ENCODE measurements at places on chromosomes 7 and 10.

DNA sequence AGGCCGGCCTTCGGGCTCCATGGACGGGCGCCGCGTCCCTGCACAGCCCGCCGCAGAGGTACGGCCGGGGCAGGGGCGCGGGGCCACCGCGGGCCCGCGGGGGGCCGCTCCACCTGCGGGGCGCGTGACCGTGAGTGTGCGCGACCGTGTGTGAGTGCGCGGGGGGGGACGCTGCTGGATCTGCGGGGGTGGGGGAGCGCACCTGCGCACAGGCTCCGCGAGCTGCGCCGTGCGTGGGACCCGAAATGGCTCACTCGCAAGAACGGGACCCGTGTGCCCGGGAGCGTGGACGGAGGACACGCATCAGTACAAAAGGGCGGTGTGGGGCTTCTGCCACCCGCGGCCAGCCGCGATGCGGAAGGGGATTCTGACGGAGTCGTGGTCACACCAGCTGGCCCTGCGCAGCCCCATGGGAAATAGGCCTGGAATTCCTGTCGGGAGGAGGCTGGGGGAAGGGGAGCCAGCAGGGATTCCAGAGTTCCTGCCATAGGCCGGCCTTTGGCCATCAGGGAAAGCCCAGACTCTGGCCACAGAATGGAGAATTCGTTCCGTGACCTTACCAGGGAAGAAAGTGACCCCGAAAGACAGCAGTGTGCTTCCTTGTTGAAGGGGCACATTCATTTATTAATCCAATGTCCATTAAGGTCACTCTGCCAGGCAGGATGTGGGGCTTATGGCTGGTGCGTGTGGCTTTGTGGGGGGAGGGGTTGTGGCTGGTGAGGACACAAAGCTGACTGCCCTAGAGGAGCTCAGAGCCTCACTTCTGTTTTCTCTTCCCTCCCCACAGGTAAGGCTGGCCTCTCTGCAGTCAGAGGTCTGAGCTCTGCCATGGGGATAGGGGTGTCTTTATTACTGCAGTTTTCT lies 494 bp downstream of the REPIN1 start:
- no peak for DNase-seq

DNA sequence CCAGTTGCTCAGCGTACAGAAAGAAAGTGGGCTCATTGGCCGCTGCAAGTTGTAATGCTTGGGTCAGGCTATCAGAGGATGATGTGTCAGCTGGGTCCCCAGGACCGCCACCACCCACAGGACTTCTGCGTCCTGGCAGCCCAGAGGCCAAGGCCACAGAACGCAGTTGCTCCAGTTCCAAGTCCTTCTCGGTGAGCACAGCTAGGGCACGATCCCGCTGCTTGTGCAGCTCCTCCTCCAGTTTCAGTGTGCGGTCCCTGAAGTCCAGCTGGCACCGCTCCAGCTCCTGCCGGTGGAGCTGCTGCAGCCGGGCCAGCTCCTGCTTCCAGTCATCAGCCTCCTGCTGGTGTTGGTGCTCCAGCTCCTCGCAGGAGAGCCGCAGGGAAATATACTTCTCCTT lies 3.0 kb downstream of the GCC1 start:
- DNase-seq, result no peak

GRCh38 chr10:132319853-132320653 lies 11.9 kb upstream of the LRRC27 start:
- peak; percentile 76 for DNase-seq

GRCh38 chr7:114086914-114087652 lies 168.3 kb upstream of the PPP1R3A start:
- no peak for DNase-seq

DNA sequence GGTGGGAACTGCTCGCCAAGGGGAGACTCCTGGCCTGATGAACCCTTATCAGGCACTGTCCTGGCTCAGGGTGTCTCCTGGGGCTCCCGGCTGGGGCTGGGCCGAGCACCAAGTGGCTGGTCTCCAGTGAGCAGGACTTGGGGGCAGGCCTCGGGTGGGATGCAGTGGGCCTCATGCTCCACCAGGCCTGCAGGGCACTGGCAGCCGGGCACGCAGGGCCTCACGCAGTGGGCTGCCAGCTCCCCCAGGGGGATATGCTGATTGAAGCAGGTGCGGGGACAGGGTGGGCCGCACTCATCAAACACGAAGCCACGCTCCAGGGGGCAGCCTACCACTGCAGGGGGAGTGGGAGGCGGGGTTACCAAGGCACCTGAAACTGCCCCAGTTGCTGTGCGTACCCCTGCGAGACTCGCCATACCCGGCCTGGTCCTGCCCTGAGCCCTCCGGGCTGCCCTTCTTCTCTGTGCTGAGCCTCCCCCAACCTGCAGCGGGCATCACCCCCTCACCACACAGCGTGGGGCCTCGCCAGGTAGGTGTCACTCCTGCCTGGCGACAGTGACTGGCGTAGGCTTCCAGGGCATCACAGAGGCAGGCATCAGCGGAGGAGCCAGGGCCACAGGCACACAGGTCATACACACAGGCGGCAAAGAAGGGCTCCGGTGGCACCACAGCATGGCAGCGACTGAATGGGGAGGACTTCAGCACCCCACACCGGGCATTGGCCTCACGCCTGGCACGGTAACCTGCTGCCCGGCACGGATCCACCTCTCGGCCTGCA lies 14.5 kb downstream of the ATP6V1F start:
- DNase-seq, result no peak

GRCh38 chr7:17682586-17682985 lies 257.7 kb downstream of the SNX13 start:
- DNase-seq, result no peak

DNA sequence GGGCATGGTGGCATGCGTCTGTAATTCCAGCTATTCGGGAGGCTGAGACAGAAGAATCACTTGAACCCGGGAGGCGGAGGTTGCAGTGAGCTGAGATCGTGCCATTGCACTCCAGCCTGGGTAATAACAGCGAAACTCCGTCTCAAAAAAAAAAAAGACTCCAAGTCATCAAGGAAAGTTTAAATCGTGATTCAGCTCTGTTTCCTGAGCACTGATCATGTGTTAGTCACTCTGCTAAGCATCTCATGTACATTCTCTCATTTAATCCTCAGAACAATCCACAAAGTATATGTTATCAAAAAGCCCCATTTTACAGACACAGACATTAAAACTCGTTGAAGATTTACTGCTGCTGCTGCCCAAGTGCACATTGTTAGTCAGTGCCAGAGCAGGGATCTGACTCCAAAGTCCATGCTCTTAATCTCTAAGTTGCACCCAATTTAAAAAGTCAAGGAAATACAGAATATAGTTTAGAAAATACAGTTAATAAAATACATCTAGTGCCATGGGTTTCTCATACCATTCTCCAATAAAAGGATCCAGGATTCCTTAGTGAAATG lies 6.2 kb downstream of the PIK3AP1 start:
- no peak for DNase-seq

- no peak for DNase-seq
Measured at GRCh38 chr10:96612055-96612830, 25.4 kb upstream of the TM9SF3 start.

DNA sequence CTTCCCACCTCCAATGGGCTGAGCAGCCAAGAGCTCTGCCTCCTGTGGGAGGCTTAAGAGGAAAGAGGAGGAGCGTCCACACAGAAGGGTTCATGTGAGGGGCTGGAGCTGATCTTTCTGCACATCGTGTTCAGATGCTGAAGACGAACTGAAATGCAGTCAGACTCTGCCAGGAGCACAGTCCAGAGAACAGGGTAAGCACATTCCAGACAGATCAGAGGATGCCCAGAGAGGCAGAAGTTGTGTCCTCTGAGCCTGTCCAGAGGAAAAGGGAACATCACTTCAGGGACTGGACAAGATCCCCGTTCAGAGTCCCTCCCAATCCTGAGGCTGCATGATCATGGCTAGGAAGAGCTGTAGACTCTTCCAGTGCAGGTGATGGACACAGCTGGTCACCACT lies 72.9 kb downstream of the ITIH5 start:
- DNase-seq, result no peak

- peak; percentile 39 for DNase-seq
Measured at GRCh38 chr10:25113191-25114035, 61.4 kb upstream of the GPR158 start.

DNA sequence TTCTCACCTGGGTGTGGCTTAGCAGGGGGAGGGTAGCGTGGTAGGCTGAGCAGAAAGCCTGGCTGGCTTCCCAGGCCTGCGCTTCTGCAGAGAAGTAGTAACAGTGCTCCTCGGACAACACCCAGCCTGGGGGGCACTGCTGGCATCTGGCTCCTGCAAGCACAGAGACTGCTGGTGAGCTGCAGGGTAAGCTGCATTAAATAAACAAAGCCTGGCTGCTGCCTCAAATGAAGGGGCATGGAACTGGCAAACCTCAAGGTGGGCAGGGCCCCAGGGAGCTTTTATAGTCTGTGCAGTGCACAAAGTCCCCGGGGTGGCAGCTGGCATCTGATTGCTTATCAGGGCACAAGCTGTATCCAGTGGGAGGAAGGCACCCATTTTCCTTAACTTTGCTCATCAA lies 3.9 kb downstream of the KLRG2 start:
- DNase-seq, result no peak

- peak; percentile 89 for DNase-seq
Measured at GRCh38 chr7:94129443-94130140, 125.4 kb upstream of the BET1 start.

- no peak for DNase-seq
Measured at GRCh38 chr10:116143673-116144222, 129.3 kb downstream of the GFRA1 start.

- DNase-seq, result no peak
Measured at GRCh38 chr10:81472927-81473470, 402.0 kb upstream of the NRG3 start.

GRCh38 chr7:151003572-151003971 lies 12.8 kb downstream of the NOS3 start:
- no peak for DNase-seq

DNA sequence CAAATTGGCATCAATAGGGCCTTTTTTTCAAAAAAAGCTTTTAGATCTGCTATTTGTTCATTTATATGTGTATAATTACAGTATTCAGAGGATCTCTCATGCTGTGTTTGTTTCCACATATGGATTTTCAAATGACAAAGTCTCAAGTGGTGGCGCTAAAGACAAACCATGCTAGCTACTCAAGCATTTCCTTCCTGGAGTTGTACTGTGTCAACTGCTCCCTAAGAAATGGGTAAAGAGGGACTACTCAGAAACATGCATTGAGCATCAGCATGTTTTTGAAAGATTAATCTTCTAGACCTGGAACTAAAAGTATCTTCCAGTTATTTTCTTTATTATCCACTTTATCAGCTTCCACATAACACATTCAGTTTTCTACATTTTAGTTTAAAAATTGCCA lies 12.7 kb downstream of the CNTNAP2 start:
- DNase-seq, result no peak

GRCh38 chr7:68694656-68695055 lies 903.6 kb upstream of the AUTS2 start:
- no peak for DNase-seq

DNA sequence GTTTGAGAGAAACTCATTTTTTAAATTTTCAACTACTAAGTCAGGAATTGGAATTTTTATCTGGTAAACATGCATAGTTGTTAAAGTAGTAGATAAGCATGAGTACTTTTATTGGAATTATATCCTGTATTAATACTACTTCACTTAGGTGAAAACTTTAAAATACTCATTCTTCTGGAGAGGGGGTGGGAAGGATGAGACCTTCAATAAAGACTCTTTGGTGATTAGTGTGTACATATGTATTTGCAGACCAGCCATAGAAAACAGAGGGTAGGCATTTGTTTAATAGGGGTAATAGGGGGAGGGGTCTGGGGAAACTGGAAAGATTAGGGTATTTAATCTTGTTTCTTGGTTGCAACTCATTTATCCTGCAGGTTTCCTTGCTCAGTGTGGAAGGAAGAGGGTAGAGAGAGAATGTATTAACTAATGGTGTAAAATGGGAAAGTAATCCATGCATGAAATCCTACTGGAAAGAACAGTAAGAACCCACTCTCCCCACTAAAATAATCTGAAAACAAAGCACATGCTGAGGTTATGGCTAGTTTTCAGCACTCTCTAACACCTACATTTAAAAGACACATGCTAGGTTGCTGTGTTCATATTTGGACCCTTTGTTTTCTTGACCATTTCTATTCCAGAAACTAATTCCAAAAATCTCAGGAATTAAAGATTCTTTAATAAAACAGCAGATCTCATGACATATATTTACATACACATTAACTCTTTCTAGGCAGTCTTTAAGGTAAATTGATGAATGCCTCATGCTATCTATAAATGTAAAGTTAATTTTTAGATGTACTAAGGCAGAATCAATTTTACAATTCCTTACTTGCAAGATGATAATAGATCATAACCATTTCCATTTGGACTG lies 6.2 kb upstream of the IGF2BP3 start:
- no peak for DNase-seq

DNA sequence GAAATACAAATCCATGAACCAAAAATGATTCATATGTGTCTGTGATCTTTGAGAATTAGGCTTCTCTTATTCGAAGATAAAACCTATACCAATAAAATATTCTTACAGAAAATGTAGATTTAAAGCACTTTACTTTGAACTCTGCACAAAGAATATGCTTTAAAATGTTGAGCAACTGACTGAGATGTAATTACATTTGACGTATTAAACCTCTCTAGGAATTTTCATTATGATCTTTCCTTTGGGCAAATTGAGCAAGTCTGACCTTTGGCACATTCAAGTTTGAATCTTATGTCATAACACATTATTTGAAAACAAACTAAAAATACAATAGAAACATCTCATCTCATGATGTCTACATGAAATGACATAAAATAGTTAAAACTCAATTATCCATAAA lies 69.2 kb upstream of the AHR start:
- no peak for DNase-seq

- no peak for DNase-seq
Measured at GRCh38 chr7:102089175-102090098, 197.2 kb upstream of the SH2B2 start.

DNA sequence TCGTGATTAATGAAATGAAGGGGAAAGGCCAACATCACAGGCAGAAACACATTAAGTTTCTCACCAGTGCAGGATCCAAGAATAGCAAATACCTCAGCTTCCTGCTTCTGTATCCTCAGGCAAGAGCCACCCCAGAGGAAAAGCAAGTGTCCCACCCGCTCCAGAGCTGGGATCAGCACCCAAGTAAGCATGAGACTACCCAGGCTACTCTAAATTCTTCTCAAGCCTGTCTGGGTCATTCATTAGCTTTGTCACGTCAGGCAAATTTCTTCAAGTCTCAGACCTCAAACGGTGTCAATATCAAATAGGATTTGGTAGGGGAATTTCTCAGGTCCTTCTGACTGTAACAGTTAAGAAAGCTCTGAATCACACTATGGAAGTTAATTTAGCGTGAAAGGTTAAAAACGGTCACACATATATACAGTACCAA lies 59.0 kb downstream of the GNA12 start:
- DNase-seq, result no peak

GRCh38 chr10:86443936-86444335 lies 77.3 kb upstream of the GRID1 start:
- no peak for DNase-seq

DNA sequence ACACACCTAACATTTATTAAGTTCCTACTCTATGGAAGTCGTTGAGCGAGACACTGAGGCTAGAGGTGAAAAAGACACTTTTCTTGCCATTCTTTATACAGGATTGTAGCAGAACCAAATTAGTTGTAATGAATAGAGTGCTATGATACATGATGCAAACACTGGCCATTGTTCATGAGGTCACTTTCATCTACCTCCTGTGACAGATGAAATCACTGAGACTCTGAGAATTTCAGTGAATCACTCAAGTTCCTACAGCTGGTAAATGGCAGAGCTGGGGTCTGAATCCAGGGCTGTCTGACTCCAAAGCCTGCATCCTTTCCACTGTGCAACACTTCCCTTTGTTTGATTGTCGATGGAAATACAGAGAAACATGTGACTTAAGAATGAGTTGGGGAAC lies 657.6 kb downstream of the LRMDA start:
- no peak for DNase-seq

GRCh38 chr10:93059975-93060886 lies at the start of gene CYP26C1:
TSS of gene CYP26C1 (plus strand) at chr10:93060798. CDS start at chr10:93061264, 466 bp downstream.
- no peak for DNase-seq

Data from fibroblast of the conjunctiva (primary cell).